NCI-H2107 (cell line): ENCODE measurements at places on chromosomes 2 and 18.

- no peak for DNase-seq
These were observed 191.0 kb downstream of the GRB14 start for GRCh38 chr2:164430166-164430783.

DNA sequence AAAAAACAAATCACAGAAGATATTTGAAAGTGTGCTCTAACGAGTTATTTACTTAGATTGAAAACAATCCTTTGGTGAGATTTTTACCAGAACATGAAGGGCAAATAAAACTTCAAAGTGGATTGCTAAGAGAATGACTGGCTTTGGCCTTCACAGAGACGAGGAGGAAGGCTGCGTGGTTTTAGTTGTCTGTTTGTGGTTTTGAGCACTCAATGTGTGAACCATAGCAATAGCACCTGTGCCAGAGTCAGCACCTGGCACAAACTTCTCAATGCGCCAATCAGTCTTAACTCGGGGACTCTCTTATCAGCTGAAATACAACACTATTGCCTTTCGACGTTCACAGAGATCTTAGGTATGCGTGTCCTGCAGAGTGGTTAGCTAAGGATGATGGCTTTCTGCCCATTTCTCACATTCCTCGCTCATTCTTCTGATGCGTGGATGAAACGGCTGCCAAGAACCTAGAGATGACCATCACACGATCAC is 70.0 kb downstream of the MBP start:
- DNase-seq = peak; percentile 43

DNA sequence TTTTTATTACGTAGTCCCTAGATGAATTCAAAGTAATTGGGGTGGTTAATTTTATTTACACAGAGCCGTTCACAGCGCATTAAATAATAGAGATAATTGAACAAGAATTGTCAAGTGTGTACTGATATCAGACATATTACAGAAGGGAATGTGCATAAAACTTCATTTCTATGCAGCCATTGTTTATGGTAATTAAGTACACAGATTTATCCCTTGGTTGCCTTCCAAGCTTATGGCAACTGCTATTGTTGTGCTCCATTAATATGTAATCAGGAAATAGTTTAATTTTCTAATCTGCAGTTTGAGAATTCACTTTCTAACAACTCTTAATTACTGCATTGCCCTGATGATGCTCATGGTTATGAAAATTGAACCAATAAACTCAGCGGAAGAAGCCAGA is 47.3 kb upstream of the OTX1 start:
- no peak for DNase-seq

DNA sequence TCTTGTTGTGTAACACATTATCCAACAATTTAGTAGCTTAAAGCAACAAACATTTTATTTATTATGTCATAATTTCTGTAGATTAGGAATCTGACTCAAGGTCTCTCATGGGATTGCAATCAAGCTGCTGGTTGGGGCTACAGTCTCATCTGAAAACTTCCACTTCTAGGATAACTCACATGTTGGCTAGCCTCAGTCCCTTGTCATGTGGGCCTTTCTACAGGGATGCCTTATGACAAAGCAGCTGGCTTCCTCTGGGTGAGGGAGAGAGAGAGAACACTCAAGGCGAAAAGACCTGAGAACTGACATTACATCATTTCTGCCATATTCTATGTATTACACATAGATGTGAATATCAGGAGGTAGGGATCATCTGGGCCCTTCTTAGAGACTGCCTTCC is 317.9 kb upstream of the VRK2 start:
- DNase-seq = no peak

DNA sequence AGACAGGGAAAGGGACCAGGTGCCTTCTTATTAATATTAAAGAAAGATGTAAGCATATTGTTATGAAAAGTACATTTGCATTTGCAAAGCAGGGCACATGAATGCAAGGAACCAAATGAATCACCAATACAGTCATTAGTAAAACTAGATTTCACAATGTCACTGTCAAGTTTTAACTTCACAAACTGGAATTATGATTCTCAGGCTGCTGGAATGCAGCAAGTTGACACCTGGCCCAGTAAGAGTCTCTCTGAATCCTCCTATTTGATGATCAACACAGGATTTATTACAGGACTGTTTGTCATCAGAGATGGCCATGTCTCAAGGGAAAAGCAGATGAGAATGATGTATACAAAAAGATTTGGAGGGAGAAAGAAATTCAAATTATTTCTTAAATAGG is 72.9 kb upstream of the STK39 start:
- DNase-seq = no peak

- no peak for DNase-seq
These were observed 8.4 kb downstream of the FAP start for GRCh38 chr2:162234620-162235462.

DNA sequence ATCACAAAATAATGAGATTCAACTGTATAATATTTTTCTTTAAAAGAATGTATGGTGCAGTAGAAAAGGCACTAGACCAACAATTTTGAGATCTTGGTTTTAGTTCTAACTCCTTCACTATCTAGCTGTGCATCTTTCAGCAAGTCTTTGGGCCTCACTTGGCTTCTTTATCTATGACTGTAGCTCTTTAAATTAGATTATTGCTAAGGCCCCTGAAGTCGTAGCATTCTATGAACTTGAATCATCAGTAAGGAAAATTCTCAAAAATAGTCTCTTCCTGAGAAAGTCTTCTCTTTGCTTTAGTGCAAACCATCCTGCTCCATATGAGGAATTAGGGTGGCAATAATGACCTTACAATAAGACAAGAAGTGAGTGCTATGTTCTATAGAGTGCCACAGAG is 140.4 kb downstream of the FTCDNL1 start:
- DNase-seq = no peak

DNA sequence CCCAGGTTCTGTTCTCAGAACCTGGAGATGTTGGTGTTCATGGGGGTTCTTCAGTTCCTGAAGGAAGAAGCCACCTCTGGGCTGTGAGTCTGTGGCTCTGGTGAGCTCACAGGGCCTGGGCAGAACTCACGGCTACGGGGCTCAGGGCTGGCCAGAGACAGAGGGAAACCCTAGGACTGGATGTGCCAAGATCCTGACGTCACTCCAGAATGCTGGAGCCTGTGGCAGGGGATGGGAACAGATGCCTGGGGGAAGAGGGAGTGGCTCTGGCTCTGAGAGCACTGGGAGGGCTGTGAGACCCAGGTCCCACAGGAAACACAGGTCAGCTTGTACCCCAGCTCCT is at the start of gene OTOF:
Gene OTOF (minus strand): TSS at position 214 of the 343 bp plus-strand sequence.
- no peak for DNase-seq
